ENCODE measurements at places on chromosomes 2 and 18. TPM values are rescaled to one million over a fixed set of nuclear protein-coding genes. Genes with fewer than 3 reads are reported as not detected.

DNA sequence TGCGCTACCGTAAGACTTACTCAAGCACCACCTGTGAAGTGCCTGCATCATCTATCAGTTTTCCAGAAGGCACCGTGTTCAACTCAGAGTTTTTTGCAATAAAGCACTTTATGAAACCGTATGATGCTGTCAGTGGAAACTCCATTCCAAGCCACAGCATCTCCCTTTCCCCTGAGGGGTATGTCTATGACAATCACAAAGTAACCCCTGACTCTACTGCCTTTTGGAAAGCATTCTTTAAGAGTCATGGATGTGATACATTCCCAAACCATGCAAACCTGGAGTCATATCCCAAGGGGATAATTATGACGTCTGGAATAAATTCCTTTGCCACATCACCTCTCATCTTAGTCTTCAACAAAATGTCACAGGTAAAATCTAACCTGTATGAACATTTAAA lies 39.2 kb downstream of the UNC50 start:
- no peak for DNase-seq

Gene CASP10
- 4.4 TPM for total RNA-seq

DNA sequence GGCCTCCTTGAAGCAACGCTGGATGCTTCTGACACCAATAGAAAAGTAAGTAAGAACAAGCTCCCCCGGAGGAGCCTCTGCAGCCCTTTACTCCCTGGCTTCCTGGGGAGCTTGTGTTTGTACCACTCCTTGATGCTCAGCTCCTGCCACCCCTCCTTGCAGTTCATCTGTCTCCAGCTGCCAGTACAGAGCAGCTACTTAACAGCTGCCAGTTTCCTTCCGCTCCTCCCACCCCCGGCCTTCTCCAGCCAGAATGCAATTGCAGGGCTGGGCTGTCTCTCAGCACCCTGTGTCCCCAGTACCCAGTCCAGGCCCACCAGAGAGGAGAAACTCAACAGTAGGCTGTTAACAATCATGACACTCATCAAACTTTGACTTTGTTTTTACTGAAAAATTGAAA lies 109.4 kb downstream of the AOX1 start:
- DNase-seq: no peak

Gene GPR75
- 2.4 TPM for total RNA-seq

GRCh38 chr2:235461763-235462414 lies 32.0 kb upstream of the AGAP1 start:
- DNase-seq: no peak

GRCh38 chr2:76546207-76546606 lies 835.5 kb upstream of the GCFC2 start:
- no peak for DNase-seq

- no peak for DNase-seq
These were observed 177.2 kb downstream of the BCL11A start for GRCh38 chr2:60376252-60376651.

GRCh38 chr18:3611313-3612090 lies 161.5 kb downstream of the TGIF1 start:
- DNase-seq: no peak

DNA sequence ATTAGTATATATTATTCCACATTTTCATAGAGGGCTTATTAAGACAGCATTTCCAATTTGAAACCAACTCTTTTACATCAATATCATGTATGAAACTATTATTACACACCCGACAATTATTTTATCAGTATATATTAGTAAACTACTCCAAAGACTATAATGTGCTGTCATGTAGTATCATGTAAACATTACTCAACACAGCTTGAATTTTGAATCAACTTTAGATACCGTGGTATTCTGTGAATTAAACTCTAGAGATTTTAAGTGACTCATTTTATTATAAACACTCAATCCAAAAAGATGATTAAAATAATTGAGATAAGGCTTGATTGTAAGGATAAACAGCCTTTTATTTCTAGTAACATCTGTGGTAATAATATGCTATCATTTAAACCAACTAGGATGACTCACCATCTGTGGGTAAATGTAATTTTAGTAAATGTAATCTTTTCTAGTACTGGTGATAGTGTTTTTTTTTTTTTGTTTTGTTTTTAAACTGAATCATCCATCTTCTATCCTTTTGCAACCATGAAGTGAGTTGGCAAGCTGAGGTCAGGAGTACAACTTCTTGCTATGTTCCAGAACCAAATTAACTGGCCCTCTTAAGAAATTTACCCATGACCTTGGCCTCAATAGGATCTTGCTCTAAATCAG lies 144.3 kb upstream of the SMAD7 start:
- no peak for DNase-seq

DNA sequence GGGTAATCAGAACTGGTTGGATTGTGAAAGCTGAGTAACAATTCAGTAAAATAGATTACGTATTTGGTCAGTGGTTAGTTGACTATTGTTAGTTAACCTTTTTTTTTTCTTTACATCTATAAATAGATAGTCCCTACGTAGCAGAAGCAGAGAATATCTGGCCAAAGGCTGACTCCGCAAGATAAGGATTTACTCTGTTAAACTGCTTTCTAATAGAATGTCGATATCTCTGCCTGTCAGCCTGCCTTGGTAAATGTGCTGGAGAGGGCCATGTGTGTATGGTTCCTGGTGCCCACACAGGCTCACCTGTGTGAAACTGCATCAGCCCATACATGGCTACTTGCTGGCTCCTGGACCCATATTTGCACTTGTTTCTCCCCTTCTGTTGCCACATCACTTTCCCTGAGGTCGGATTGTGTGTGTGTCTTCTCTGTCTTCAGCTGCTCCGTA lies 94.4 kb downstream of the CRIM1 start:
- DNase-seq: no peak

GRCh38 chr2:197107291-197108269 lies 181.1 kb upstream of the PGAP1 start:
- DNase-seq: no peak

- no peak for DNase-seq
These were observed 218.4 kb upstream of the VRK2 start for GRCh38 chr2:57828221-57828620.

GRCh38 chr2:199946836-199947235 lies 8.5 kb downstream of the TYW5 start:
- no peak for DNase-seq

DNA sequence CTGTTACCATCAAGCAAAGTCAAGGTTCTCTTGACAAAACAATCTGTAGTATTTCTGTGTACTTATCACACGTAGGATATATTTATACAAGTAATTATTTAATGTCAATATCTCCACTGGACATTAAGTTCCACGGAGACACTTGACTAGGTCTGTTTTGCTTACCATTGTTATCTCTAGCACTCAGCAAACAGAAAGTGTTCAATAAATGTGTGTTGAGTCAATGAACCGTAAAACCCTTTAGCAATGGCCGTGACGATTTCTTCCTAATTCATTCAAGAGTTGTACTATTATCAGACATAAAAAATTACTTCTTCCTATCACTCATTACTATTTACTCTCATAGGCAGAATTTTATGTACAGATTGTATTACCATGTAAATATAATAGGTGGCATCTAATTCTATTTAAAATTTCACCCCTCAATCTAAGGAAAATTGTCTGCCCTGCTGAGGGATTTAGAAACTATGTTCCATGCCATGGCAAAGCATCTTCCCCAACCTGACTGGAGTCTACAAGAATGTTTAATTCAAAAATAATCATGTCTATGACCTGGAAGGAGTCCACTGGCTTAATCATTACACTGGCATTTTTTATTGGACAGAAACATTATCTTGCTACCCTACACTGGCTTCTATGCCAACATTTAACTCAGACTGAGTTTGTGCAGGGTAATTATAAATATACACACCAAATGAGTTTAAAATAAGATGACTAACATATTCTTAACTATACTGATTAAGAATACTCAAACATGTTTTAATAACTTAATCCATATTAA lies 301.9 kb downstream of the ZEB2 start:
- DNase-seq: no peak

GRCh38 chr2:195534971-195535370 lies 122.1 kb upstream of the SLC39A10 start:
- no peak for DNase-seq

DNA sequence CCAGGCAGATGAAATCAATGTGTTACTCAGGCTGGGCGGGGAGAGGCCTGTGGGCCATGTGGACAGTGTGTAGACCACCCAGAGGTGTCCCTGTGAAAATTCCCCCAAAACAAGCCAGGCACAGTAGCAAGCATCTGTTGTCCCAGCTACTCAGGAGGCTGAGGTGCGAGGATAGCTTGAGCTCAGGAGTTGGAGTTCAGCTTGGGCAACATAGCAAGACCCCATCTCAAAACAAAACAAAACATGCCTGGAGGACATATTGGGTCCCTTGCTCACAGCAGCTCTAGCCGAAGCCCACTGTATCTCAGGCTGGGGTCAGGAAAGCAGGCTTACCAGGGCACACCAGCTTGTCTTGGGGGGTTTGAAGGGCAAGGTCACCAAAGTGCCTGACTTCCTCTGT lies 4.3 kb upstream of the PTMA start:
- no peak for DNase-seq

DNA sequence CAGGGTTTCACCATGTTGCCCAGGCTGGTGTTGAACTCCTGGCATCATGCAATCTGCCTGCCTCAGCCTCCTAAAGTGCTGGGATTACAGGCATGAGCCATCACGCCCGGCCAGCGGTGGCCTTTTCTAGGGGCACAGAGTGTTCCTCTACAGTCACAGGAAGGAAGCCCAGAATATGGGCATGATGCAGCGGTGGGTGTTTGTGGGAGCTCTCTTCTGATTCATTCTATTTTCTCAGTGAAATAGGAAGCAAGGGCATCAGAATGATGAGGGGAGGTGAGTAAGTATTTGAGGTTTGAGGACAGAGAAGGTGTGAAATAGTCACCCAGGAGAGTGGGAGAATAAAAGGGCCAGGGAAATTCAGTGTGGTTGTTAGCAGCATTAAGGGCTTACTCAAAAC lies 70.3 kb upstream of the PSME4 start:
- DNase-seq: peak; percentile 33

Gene ARHGEF33
- total RNA-seq: 0.35 TPM

DNA sequence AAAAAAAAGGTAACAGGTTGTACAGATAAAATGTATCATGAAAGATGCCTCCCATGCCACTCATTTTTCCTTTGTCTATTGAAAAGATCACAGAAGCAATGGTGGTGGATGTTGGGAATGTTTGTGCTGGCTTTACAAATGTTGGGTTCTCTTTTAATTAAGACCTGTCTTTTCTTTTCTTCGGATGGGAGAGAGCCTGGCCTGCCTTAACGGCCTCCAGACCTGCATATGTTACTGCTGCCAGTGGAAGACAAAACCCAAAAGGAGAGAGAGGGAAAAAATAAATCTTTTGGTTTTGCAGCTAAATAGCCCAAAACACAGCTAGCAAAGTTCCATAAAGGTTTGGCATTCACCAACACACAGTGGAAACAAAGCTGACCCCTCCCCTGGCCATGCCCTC lies 50.5 kb upstream of the FZD7 start:
- no peak for DNase-seq

Gene GKN1
- total RNA-seq: not detected

DNA sequence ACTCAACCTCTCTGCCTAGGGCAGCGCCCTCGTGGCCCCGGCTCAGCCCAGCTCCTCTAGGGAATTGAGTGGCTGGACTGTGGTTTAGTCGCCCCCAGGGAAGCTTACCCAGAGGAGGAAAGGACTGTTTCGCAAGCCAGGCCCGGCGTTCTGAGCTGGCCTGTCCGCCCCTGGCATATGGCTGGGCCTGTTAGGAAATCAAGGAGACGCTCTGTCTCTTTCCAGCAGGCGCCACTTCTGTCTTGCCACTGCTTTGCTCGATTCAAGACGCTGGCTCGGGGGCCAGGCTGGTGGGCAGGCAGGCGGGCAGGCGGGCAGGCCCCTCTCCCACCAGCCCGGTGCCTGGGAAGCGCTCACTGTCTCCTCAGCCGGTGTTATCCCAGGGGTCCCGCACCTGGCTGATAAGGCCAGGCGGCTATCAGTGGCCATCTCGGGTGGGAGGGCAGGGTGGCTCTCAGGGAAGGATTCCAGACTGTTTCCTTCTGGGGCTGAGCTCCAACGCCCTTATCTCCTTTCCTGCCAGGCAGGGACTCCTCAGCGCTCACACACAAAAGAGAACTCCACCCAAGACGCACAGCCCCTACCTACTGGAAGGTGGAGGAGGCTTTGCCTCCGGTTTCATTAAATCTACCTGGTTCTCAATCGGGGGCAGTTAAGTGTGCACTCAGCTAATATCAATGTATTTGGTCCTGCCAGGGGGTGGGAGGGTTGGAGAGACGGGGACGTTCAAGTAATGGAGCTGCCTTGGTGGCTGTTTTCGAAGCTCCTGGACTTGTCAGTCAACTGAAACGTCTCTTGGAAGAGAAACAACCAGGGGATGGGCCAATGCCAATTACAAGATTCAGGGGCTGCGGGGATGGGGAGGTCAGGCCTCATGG lies 109.1 kb downstream of the SMAD7 start:
- no peak for DNase-seq

GRCh38 chr2:38712871-38713270 lies 38.3 kb downstream of the SRSF7 start:
- no peak for DNase-seq

- no peak for DNase-seq
These were observed 91.2 kb upstream of the ARL4C start for GRCh38 chr2:234588054-234588430.

DNA sequence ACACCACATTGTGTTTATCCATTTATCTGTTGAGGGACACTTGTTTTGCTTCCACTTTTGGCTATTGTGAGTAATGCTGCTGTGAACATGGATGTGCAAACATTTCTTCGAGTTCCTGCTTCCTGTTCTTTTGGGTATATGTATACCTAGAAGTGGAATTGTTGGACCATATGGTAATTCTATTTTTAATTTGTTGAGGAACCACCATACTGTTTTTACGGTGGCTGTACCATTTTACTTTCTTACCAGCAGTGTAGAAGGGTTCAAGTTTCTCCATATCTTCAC lies 23.1 kb downstream of the ANXA4 start:
- no peak for DNase-seq

DNA sequence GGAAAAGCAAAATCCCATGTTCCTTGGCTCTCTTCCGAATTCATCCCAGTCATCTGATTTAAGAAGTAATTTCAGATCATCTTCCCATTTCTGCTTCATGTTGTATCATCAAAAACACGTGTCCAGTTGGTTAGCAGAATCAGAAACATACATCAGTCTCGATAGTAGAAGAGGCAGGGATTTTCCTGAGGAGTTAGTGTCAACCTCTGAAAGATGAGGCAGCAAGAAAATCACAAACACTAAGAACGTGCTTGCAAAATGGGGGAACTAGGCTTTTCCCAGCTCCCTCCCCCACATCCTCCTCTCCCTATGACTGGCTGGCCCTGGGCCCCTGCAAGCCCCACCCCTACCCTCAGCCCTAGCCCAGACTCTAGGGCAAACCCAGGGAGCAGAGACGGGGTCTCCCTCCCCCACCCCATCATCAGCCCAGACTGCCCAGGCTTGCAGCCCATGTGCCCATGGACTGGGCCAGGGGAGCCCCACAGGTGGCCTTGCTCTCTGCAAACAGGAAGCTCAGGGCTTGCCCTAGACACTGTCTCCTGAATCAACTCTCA lies 161.0 kb upstream of the ID2 start:
- DNase-seq: no peak

DNA sequence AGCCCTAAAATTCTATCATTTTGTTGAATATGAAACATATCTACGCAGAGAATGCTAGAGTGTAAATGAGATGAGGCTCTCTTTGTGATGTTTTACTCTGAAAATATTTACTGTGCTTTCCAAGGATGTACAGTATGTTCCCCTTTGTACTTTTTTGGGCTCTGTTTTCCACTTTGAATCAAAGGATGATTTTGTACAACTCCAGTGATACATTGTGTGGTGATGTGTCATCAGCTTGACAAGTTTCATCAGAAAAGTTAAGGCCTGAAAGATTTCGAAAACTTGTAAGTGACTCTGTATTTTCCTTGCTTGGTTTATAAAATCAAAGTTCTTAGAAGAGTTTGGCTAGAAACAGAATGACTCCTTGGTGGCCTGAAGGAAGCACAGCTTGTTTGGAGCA lies 206.3 kb downstream of the LTBP1 start:
- no peak for DNase-seq
